HCT116 (cell line): ENCODE measurements at places on chromosomes 1 and 21. TPM values are rescaled to one million over a fixed set of nuclear protein-coding genes. Genes with fewer than 3 reads are reported as not detected.

GRCh38 chr1:233105225-233105624, 154.8 kb downstream of the NTPCR start:
- no peak overlapping the region for H3K4me3 ChIP-seq
- no peaks in the 10 kb centered on the region for H3K36me3 ChIP-seq
- no peaks in the 10 kb centered on the region for H3K27me3 ChIP-seq
- no peak for DNase-seq
- no peak overlapping the region for H3K27ac ChIP-seq
- H3K4me1 ChIP-seq: no peaks in the 10 kb centered on the region; the same call in 1 of the 2 replicates

DNA sequence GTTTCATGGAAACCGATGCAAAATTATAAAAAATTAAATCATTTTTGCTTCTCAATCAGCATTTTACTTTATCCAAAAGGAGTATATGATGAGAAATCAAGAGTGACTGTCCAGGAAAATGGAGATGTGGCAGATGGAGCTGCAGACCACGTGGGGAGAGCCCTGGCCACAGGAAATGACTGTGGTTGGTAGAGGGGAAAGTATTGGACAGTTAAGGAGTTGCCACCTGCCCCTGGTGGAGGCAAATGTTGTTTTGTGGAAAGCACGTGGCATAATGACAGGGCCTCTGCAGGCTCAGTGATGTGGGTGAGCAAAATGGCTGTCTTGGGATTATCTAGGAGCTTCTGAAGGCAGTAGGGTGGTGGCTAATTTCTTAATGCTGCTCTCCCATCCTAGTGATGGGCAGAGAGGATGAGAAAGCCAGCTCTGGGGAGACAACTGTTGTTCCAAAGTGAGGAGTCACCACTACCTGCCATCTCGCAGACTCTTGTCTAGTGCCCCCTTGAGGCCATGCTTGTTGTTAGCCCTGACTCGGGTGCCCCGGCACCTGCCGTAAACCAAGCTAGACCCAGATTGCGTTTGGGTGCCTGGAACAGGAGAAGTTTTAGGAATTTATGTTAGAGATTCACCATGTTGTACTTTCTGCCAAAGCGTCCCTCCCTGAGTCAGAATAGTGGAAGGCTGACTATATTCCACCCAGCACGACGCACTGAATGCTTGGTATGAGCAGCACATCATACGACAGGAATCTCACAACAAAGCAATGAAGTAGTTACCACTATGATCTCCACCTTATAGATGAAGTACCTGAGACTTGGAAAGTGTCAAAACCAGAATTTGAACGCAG, 144.0 kb downstream of the ROR1 start:
- peak; percentile 32 for DNase-seq
- H3K4me3 ChIP-seq: no peak overlapping the region
- no peaks in the 10 kb centered on the region for H3K4me1 ChIP-seq

Gene KIF17
- 2.4 TPM for total RNA-seq

DNA sequence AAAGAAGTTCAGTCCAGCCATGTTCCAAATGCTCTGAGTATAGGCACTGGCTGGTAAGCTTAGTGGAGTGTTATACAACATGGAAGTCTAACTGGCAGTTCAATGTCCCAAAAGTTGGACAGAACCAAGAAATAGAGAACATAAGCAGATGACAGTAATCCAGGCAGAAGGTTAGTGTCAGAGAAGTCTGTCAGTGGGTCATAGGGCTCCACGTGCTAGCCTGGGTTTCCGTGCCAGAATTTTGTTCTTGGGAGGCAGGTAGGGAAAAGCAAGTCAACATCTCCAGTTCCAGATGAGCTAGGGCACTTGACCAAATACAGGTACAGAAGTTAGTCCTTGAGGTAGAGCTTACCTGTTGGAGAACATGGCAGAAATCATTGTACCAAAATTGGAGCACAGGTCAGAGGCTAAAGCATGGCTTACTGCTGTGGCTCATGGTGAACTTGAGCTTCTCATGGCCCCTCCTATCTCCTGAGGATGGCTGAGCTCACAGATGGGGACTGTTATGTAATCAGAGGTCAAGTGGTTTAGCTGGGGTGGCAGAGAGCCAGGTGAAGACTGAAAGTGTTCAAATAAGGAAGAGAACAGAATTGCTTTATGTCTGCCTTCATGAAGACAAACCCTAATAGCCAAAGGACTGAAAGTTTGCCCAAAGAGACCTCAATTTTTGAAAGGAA, 170.8 kb downstream of the NFIA start:
- H3K4me3 ChIP-seq: no peak overlapping the region
- no peaks in the 10 kb centered on the region for H3K4me1 ChIP-seq
- H3K27ac ChIP-seq: no peak overlapping the region
- no peaks in the 10 kb centered on the region for H3K36me3 ChIP-seq
- no peaks in the 10 kb centered on the region for H3K27me3 ChIP-seq

- H3K4me3 ChIP-seq: no peak overlapping the region
- H3K36me3 ChIP-seq: no peaks in the 10 kb centered on the region
- H3K4me1 ChIP-seq: no peaks in the 10 kb centered on the region
- no peak for DNase-seq
- no peaks in the 10 kb centered on the region for H3K27me3 ChIP-seq
These were observed 14.8 kb upstream of the GBP5 start for GRCh38 chr1:89287181-89288050.

- H3K27me3 ChIP-seq: no peaks in the 10 kb centered on the region
- H3K27ac ChIP-seq: no peak overlapping the region
- DNase-seq: peak; percentile 26
These were observed 1539.6 kb downstream of the BRINP3 start for GRCh38 chr1:188937965-188938551.

DNA sequence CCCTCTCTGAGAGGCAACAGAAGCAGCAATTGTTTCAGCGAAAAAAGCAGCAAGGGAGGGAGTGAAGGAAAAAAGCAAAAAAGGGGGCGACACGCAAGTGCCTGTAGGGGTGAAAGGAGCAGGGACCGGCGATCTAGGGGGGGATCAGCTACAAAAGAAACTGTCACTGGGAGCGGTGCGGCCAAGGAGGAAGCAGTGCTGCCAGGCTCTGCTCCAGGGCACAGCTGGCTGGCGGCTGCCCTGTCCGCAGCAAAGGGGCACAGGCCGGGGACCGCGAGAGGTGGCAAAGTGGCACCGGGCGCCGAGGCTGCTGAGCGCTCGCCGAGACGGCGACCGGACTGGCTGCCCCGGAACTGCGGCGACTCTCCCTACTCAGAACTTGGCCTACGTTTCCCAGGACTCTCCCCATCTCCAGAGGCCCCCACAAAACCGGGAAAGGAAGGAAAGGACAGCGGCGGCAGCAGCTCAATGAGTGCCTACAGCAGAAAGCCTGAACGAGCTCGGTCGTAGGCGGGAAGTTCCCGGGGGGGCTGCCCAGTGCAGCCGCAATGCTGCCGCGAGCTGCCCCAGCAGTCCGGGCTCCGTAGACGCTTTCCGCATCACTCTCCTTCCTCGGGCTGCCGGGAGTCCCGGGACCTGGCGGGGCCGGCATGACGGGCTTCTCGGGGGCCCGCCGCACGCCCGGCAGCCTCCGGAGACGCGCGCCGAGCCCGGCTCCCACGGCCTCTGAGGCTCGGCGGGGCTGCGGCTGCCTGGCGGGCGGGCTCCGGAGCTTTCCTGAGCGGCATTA, 1.0 kb upstream of the CDKN2C start:
- H3K27ac ChIP-seq: peak overlapping the region; percentile 76
- peak overlapping the region; percentile 82 for H3K4me3 ChIP-seq
- H3K36me3 ChIP-seq: no peaks in the 10 kb centered on the region
- no peak for DNase-seq

DNA sequence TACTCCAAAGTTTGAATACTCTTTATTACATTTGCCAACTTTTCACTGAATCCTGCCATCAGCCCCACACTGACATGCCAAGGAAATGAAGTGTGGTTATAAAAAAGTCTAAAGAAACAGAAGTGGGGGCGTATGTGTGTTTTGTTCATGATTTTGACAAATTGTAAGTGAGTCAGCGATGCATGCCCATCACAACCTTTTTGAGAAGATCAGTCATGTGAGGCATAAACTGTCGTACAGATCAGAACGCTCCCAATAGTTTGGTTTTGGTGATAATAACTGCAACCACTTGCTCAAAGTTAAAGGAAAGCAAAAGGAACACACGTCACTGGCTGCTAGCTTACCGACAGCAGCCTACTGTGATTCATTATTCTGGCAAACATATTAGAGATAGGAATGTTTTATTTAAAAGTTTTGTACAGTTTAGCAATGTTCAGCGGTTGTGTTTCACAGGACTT, 95.6 kb downstream of the RGS2 start:
- no peak overlapping the region for H3K4me3 ChIP-seq
- no peaks in the 10 kb centered on the region for H3K27me3 ChIP-seq
- H3K27ac ChIP-seq: no peak overlapping the region
- no peaks in the 10 kb centered on the region for H3K4me1 ChIP-seq

GRCh38 chr1:236395230-236395946, 1.3 kb downstream of the EDARADD start:
- H3K4me3 ChIP-seq: no peak overlapping the region
- H3K27ac ChIP-seq: no peak overlapping the region
- no peaks in the 10 kb centered on the region for H3K27me3 ChIP-seq
- DNase-seq: no peak
- no peaks in the 10 kb centered on the region; the same call in 1 of the 2 replicates for H3K4me1 ChIP-seq

Gene TCP10L
- total RNA-seq: 0.07 TPM

- no peak overlapping the region for H3K27ac ChIP-seq
- H3K36me3 ChIP-seq: no peaks in the 10 kb centered on the region
- H3K4me3 ChIP-seq: no peak overlapping the region
- peaks cover 4% of the 10 kb centered on the region; the same call in 1 of the 2 replicates for H3K4me1 ChIP-seq
- no peak for DNase-seq
These were observed 23.4 kb upstream of the PTP4A2 start for GRCh38 chr1:31961536-31961935.

DNA sequence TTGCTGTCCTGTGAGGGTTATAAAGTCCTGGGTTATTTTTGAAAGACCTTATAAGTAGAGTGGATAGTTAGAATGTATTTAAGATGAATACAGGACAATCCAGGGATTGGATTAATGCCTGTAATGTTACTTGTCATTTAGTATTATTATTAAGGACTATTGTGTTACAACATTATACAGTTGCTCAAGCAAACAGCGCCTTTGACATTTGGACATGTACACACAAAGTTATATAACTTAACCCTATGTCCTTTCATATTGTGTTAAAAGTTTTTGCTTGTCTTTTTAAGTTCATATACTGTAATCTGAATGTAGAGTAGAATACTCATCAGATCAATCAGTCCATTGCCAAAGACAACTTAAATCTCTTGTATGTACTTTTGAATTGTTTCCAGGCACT, 2.0 kb downstream of the PRKAA2 start:
- no peak overlapping the region for H3K4me3 ChIP-seq
- no peaks in the 10 kb centered on the region; the same call in 1 of the 2 replicates for H3K4me1 ChIP-seq
- H3K27ac ChIP-seq: no peak overlapping the region
- peaks cover 30% of the 10 kb centered on the region for H3K27me3 ChIP-seq
- DNase-seq: no peak
- no peaks in the 10 kb centered on the region for H3K36me3 ChIP-seq

GRCh38 chr1:209755926-209756614, at the start of gene TRAF3IP3:
Gene TRAF3IP3, plus strand, starts transcription at chr1:209756053. Its CDS starts 3,987 bp downstream, at chr1:209760040.
- H3K27ac ChIP-seq: no peak within 1 kb of the TSS
- no peaks in the 10 kb centered on the region for H3K36me3 ChIP-seq
- DNase-seq: no peak
- H3K27me3 ChIP-seq: no peaks in the 10 kb centered on the region
- H3K4me3 ChIP-seq: no peak within 1 kb of the TSS

Gene SPATA46
- not detected for total RNA-seq
